CD4-positive, alpha-beta T cell treated with Interleukin-17A for 4 hours (primary cell): ENCODE measurements at places on chromosomes 4 and X.

DNA sequence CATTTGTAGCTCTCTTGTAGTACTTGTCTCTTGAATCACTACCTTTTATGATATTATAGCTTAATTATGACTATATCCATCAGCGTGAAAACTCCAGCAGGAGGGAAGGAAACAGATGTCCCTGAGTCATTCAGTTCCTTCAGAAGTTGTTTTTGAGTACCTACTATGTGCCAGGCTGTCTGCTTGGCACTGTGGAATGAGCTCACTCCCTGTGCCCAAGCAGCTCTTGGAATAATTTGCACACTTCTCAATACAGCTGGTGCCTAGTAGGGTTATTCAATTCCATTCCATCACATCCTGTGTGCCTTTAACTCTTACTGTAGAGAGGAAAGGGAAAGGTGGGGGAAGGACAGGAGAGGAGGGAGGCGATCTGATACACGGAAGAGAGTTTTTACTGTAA lies 77.1 kb downstream of the NFKB1 start:
- no peak for DNase-seq

DNA sequence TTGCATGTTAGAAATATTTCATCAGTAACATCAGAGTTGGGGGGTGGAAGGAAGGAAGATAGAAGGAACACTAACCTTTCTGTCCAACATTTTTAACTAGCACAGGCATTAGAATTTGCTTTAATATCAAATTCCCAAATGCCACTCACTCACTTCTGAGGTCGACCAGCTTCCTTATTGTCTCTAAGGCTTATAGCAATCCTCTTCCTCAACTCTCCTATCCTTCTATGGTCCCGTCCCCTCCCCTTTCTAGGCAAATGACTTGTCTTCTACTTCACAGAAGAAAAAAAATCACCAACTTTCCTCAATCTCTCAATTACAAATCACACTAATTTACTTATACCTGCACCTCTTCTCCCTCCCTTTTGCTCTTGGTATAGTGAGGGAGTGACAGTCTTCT lies 100.8 kb downstream of the ZAR1 start:
- no peak for DNase-seq

DNA sequence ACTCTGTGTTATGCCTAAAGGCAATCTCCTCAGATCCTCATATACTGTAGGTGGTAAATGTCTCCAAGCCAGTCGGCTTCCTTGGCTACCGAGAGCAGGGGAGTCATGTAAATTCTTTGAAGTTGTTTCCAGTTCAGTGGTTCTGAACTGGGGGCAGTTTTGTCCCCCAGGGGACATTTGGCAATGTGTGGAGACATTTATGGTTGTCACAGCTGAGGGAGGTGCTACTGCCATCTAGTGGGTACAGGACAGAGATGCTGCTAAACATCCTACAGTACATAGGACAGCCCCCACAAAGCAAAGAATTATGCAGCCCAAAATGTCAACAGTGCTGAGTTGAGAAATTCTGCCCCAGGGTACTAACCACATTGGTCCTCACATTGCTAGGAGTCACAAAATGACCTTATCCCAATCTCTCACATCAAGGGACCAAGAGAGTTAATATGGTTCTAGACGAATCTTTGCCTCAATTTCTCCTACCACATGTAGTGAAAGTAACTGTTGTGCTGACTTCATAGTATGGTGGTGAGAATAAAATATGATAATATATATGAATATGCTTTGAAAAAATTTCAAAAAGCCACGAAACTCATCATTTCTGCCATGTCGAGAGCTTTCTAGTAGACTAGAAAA lies 104.4 kb upstream of the ARHGAP24 start:
- no peak for DNase-seq

GRCh38 chrX:12447448-12448064 lies 309.3 kb downstream of the FRMPD4 start:
- DNase-seq, result no peak

GRCh38 chr4:177555007-177555574 lies 112.9 kb upstream of the AGA start:
- peak; percentile 7 for DNase-seq

- peak; percentile 20 for DNase-seq
Observed at GRCh38 chr4:142128529-142128928, 492.1 kb downstream of the IL15 start.

- no peak for DNase-seq
Observed at GRCh38 chrX:96540111-96540631, 144.5 kb upstream of the DIAPH2 start.

DNA sequence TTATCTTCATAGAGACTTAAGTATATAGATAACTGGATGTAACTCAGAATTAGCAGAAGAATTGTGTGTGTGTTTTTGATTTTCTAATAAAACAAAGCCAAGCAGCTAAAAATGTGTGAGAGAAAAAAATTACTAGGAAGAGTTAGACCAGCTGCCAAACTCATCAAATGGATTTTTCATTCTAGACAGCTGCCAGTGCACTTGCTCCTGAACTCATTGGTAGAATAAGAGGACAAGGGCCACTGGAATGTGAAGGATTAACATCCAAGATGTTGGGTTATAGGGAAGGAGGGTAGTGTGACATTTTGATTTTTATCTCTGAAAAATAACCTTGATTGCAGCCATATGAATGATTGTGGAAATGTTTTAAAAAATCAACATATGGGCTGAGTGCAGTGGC lies 49.7 kb downstream of the EGF start:
- DNase-seq, result no peak

DNA sequence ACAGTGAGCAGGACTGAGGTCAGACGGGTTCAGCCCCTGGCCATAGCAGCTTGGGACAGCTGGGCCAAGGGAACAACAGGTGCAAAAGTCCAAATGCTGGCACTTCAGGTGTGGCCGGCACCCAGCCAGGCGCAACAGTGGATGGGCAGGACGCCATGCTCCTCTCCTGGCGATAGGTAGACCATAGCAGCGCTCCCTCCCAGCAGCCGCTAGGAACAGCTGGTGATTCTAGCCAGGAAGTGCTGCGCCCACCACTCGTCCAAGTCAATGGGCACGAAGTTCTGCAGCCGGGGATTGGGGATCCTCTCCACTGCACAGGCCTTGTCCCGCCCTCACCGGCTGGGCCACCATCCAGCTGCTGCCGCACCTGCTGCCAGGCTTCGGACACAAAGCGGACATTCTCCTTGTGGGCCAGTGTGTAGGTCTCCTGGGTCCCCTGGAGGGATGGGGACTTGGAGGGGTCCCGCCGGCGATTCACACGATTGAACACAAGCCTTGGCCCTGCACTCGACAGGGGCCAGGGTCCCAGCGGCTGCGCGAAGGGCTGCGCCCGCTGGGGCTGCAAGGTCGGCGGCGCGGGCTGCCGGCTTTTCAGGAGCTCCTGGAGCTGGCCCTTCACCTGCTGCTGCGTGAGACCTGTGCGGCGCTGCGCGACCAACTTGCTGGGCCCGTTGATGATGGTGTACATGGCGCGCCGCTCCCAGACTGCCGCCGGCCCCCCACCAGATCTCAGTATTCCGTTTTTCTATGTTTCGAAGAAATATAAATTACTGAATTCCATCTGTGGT lies 227.5 kb upstream of the STK26 start:
- peak; percentile 6 for DNase-seq

DNA sequence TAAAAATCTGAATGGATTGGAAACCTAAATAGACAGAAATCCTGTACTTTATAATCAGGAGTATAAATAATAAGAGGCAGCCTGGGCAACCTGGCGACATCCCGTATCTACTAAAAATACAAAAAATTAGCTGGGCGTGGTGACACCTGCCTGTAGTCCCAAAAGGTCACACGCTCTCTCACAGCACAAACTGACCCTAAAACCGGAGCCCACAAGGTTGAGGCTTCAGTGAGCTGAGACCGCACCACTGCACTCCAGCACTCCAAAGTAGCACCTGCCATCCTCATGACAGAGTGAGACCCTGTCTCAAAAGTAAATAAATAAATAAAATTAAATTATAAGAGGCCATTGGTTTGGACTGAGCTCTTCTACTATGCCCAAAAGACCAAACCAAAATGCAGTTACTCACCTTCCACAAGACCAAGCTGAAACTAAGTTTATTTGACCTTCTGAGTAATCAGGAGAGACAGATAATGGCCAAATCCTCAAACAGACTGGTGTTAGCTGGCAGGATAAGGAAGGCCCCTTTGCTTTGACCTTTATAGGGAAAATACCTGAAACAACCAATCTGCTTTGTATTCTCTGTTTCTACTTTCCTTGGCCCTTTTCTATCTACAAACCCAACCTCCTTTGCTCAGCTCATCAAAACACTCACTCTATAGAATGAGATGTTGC lies 3.2 kb upstream of the GRSF1 start:
- no peak for DNase-seq

- DNase-seq, result peak; percentile 2
Observed at GRCh38 chrX:153767674-153768055, 3.6 kb downstream of the PLXNB3 start.

DNA sequence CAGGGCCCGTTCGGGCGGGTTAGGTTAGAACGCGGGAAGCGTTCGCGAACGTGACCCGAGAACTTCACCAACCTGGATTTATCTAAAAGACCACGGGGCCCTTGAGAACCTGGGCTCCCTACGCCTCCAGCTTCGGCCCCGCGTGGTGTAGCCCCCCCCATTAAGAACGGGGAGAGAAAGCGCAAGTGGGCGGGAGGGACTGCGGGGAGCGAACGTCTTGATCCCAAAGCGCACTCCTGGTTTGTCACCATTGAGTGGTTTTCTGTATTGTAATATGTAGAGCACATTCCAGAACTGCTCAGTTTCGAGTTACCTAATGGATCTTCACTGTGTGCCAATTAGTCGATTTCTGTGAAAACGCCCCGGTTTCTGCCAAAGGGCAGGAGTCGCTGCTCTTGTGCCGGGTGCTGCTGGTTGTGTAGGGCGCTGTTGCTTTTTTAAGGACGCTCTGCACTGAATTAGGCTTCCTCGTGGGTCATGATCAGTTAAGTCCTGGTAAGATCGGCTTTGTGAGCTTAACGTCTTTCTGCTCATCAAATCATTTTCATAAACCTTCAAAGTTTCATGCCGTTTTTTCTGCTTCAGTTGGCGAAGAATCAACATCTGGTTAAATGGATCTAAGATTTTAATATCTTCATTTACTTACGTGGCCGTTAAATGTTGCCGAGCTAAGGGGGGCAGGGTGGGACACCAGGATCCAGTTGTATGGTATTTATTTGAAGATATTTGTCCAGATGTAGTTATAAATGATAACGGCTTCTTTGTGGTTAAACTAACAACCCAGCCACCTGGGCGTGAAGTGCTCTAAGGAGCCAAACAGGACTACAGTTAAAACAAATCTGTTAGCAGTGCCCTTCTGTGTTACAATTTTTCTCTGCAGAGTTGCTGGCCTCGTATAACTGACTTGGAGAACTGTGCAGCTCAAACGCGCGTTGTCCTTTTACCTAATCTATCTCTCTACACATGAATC lies 809 bp downstream of the MND1 start:
- peak; percentile 71 for DNase-seq

DNA sequence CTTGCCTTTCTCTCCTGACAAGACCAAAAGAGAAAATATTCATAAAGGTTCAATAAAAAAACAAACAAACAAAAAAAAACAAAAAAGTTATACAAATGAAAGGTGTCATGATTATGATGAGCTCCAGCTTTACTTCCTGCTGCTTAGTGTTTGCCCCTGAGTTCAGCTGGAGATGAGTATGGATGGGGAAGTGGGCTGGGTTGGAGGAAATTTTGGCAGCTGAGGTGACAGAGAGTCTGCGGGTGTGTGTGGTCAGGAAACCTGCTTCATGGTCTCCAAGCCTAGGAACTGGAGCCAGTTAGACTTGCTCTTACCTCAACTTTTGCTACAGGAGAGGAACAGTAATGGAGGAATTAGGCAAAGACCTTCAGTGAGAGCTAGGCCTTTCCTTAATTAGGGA lies 4.3 kb upstream of the CYSLTR1 start:
- peak; percentile 11 for DNase-seq

DNA sequence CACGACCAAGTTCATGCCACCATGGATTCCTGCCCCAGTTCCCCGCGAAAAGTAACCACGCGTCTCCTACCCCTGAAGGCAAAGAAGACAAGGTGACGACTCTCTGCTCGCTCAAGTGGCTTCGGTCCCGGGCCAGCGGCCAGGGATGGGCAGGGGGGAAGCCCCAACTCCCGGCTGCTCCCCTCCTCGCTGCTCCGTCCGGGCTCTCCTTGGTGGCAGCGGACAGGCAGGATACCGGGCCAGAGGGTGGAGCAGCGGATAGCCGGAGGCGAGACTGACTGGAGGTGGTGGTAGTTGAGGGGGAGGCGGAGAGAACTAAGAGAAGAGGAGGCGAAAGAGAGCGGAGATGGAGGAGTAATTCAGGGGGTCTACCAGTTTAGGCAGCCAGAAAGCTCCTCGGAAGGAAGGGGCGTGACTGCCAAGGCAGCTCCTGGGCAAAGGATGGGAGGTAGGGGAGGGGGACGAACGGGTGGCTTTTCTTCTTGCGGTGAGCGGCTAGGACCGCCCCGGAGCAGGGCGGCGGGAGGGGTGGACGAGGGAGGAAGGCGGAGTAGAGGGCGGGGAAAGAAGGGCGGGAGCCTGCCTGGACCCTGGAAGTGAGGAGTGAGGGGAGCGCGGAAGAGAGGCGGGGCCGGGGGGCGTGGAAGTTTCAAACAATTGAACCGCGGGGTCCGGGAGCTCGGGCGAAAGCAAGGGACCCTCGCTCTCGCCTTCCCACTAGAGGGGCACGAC lies at the start of gene AMOT:
AMOT (minus strand) TSS at position 450 of the 732 bp plus-strand sequence. CDS start 17,705 bp downstream, outside the sequence.
- DNase-seq, result peak; percentile 83

- no peak for DNase-seq
Observed at GRCh38 chr4:52574036-52574435, 85.1 kb downstream of the USP46 start.

DNA sequence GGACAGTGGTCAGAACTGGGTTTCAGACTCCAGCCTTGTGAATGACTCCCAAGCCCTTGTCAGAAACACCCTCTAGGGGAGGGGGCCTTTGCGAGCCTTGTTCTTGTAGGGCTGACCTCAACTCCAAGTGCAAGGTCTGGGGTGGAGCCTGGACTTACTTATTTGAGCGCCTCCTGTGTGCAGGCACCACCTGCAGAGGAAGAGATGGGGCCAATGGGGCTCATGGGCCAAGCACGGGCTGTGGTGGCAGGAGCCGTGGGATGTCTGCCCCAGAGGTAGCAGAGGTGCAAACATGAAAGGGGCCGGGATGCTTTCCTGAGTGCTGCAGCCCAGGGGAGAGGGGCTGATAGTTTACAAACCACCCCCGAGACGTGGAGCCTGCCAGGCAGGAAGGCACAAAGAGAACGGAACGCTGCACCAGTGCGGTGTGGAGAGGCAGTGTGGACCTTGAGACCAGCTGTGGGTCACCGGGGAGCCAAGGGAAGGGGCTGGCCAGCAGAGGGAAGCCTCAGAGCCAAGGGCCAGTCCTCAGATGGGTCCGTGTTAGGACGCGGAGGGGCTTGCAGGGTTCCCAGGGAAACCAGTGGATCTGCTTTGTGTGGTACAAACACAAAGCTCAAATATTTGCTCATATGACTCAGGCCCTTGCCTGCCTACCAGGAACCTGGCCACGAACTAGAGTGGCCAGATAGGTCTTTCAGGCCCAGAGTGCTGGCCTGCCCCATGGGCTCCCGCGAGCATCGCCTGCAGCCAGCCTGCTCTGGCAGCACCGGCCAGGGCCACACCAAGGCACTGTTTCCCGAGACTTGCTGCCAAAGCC lies 8.7 kb upstream of the TADA2B start:
- no peak for DNase-seq

DNA sequence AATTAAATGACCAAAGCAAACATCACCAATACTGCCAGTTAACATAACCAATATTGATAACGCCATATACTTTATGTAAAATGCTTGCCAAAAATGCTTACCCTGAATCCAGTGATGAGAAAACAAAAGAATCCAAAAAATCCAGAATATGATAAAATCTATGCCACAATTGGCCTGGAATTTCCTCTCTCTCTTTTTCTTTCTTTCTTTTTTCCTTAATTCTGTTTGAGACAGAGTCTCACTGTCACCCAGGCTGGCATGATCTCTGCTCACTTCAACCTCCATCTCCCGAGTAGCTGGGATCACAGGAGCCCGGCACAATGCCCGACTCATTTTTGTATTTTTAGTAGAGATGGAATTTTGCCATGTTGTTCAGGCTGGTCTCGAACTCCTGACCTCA lies 9.8 kb upstream of the SLC7A11 start:
- DNase-seq, result no peak
